ENCODE measurements at places on chromosomes 5 and 9. TPM values are rescaled to one million over a fixed set of nuclear protein-coding genes. Genes with fewer than 3 reads are reported as not detected.
A peak's percentile ranks its signal among the peaks of the same experiment; 100 is the strongest.

The CCNO gene
- not detected for total RNA-seq

- DNase-seq = no peak
Observed at GRCh38 chr9:87336407-87336806, 161.3 kb upstream of the DAPK1 start.

GRCh38 chr5:113489299-113489698 lies 1.0 kb upstream of the MCC start:
- DNase-seq = no peak

The GADD45G gene
- 13.3 TPM for total RNA-seq

DNA sequence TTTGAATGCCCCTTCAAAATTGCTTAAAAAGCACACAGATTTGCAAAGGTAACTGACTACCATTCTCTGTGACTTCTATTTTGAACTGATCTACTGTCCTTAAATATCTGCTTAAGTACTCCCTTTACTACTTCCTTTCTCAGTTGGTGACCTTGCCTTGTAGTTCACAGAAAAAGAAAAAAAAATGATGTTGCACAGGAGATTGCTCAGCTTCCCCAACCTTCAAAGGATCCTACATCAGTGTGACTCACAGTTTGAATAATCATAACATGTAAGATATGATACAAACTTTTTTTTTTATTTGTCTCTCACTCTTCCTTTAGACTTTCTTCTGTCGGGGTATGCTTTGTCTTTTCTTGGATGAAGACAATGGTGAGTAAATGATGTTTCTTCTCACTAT lies 1029.6 kb downstream of the CDH12 start:
- no peak for DNase-seq

The TXNDC8 gene
- not detected for total RNA-seq

GRCh38 chr9:19720377-19720776 lies 68.5 kb downstream of the SLC24A2 start:
- DNase-seq = peak; percentile 35

DNA sequence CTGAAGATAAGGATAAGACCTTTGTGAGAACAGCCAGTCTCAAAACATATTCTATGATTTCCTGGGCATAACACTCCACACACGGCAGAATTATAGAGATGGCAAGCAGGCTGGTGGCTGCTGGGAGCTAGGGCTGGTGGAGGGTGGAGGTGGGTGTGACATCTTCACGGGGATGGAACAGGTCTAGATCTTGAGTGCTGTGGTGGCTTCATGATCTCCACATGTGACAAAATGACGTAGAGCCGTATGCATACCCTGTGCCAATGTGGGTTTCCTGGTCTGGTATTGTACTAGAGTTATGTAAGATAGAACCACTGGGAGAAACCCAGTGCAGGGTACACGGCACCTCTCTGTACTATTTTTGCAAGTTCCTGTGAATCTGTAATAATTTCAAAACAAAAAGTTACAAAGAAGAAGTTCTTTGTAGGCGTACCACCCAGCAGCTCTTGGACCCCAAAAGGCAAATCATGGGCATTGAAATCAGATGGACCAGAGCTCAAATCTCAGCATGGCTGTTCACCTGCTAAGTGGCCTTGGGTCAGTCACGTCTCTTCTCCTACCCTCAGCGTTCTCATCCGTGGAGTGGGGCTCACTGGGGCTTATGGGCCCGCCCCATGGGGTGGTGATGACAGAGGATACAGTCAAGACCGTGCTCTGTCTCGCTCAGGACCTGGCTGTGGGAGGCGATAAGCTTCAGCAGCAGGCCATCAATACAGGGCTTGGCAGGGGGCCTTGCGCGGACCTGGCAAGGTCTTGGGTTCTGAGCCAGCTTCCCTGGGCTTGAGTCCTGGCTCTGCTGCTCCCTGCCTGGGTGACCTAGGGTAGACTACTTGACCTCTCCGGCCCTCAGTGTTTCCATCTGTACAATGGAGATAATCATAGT lies 74.7 kb upstream of the UNC5A start:
- DNase-seq = no peak

The CAMLG gene
- total RNA-seq = 43.8 TPM

- DNase-seq = no peak
Observed at GRCh38 chr5:90424245-90424644, 14.7 kb upstream of the CETN3 start.

Data from neural crest cell (in vitro differentiated cells).